ENCODE measurements at places on chromosomes 5 and 9.

DNA sequence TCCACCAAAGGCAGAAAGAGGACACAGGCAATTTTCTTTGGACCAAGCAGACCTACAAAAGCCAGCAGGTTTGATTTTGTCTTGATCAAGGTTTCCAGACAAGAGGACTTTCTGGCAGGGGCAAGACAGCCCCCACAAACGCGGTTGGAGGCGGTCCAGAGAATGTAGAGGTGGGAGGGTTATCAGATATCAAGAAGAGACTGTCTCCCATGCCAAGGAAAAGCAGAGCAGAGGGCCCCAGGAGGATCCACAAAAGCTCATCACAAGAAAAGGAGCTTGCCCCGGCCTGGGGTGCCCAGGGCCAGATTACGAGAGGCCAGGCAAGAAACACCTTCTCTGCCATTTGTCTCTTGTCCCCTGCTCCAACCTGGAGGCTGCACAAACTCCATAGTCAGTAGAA, 538.9 kb downstream of the BNC2 start:
- DNase-seq = no peak

- no peak for DNase-seq
Measured at GRCh38 chr9:38415856-38416255, 8.4 kb downstream of the IGFBPL1 start.

GRCh38 chr5:177600508-177601018, 631 bp downstream of the B4GALT7 start:
- peak; percentile 69 for DNase-seq

DNA sequence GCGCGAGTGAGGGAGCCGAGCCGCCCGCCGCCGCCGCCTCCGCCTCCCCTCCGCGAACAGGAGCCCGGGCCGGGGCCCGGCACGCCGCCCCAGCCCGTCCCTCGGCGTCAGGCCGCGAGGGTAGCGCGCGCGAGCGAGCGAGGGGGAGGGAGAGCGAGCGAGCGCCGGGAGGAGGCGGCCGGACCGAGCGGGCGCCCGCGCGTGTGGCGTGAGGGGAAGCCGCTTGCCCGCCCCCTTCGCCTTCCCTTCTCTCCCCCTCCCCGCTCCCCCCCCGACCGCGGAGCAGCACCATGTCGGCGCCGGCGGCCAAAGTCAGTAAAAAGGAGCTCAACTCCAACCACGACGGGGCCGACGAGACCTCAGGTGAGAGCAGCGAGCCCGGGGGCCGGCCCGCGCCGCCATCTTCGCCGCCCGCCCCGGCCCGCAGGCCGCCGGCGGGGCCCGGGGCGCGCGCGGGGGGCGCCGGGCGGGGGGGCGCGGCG, 312 bp downstream of the SET start:
- DNase-seq = no peak

DNA sequence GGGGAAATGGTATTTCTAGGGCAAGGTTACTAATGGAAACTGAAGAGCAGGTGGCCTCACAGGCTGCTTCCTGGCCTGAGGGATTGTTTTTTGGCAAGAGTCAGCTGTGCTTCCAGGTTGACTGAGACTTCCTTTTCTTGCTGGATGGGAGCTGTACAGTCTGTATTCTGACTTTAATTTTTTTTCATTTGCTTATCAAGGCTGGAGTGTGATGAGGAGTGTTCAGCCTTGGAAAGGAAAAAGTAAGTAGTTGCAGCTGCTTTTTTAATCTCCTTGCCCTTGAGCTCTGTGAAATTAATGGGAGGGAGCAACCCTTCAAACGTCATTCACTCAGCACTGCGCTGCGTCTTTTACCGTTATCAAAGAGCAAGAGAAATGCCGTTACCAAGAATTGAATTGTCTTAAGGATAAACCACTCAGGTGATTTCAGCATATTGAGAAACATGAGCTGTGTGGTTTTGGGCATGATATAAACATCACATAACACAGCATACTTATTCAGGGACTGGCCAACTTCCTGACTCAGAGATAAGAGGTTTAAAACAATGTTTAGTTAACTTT, 47.6 kb downstream of the AQP7 start:
- DNase-seq = no peak

DNA sequence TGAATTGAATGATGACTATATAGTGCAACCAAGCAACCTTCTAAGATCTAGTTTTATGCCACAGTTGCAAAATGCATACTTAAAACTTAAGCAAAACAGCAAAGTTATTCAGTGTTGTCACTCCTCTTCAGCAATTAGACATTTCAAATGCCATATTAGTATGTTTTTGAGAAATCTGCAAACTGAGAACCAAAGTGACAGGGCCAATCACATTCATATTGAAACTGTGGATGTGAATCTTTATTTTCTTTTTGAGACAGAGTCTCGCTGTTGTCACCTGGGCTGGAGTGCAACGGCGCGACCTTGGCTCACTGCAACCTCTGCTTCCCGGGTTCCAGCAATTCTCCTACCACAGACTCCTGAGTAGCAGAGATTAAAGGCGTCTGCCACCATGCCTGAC, 249.2 kb upstream of the EFNA5 start:
- no peak for DNase-seq

- DNase-seq = no peak
Measured at GRCh38 chr9:72936266-72936665, 16.6 kb downstream of the ALDH1A1 start.

GRCh38 chr5:128121651-128122050, 38.1 kb downstream of the SLC12A2 start:
- DNase-seq = no peak

- no peak for DNase-seq
Measured at GRCh38 chr5:14582797-14583137, 1.2 kb downstream of the OTULINL start.

GRCh38 chr9:102054811-102055210, 316.4 kb upstream of the GRIN3A start:
- DNase-seq = no peak

DNA sequence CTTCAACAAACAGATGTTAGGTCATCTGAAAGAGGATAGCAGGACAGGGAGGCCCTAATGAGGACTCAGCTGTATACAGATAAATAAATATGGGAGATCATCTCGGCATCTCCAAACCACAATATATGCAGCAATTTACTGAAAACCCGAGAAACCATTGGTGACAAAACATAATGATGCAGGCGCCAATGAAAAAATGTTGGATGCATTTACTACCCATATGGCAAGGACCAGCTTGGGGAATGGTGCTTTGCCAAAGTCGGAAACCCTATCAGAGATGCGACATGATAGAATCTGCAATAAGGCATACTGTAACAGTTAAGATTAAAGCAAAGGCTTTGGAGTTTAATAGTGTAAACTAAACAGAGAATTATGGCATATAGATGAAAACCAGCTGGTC, 92.0 kb downstream of the SNCAIP start:
- no peak for DNase-seq

- no peak for DNase-seq
Measured at GRCh38 chr5:181149806-181150733, 2.7 kb downstream of the OR2V2 start.

DNA sequence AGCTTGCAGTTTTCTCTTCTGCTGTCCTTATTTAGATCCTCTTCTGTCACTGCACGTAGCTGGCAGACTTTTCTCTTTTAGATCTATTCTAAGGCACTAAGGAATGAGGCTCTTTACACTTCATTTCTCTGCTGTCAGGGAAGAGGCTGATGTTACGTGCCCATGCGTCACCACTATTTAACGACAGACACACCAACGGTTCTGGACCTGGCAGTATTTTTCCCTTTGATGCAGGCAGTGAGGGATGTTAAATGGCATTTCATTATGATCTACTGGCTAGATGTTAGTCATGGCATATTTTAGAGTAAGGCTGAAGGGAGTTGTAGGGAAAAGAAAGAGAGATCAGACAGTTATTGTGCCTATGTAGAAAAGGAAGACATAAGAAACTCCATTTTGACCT, 8.2 kb upstream of the CRHBP start:
- DNase-seq = no peak

- no peak for DNase-seq
Measured at GRCh38 chr9:21252721-21253547, 13.1 kb upstream of the IFNA14 start.

GRCh38 chr9:129938291-129938979, 103.2 kb downstream of the USP20 start:
- no peak for DNase-seq

GRCh38 chr5:81665795-81666194, 85.1 kb downstream of the SSBP2 start:
- DNase-seq = no peak

GRCh38 chr9:120441426-120442307, 138.3 kb downstream of the CDK5RAP2 start:
- DNase-seq = no peak

DNA sequence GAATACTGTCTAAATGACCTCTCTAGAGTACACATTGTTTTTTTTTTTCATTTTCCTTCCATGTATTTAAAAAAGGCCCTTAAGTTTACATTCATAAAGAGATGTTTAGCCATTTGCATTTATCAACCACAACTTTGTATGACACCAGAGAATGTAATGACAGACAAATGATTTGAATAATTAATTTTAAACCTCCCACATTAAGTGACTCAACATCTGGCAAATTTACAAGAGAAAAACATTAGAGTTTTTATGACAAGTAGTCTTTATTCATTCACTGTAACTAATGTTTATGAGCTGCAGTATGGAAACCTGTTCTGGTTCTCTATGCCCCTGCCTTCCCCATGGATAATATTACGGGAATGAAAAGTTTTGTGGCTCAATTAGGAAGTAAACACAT, 1093.8 kb upstream of the CDH9 start:
- no peak for DNase-seq

- DNase-seq = no peak
Measured at GRCh38 chr5:143153332-143154119, 250.0 kb downstream of the NR3C1 start.

DNA sequence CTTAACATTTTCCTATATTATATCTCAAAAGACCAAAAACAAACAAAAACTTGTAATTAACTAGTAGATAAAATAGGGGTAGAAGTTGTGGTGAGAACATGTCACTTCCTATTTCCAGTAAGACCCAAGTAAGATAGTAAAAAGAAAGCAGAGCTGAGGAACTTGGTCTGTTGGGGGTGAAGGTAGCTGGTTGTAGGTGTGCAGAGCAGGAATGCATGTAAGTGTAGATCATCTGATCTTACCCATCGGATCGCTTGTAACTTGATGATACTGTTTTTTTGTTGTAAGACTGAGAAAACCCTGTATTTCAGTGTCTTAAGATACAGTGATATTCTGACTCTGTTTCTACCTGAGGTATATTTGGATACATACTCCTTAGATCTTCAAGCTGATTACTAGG, 5.7 kb downstream of the SRP19 start:
- no peak for DNase-seq

GRCh38 chr5:113806904-113807303, 293.4 kb downstream of the YTHDC2 start:
- no peak for DNase-seq

DNA sequence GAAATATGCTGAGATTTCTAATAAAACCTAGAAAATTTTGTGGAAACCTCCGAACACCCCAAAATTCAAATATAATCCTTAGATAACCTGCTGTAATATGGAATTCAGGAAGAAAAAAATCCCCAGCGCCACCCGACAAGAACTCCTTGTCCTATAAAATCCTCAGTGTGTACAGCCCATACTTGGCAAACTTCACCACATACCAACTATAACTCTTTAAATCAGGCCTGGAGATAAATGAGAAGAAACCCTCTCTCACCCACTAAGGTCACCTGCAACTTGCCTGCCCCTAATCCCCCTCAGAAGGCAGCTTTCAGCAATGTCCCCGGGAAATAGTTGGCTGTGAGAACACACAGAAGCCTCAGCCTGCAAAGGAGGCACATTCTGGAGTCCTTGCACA, 90.5 kb downstream of the SH3TC2 start:
- no peak for DNase-seq

DNA sequence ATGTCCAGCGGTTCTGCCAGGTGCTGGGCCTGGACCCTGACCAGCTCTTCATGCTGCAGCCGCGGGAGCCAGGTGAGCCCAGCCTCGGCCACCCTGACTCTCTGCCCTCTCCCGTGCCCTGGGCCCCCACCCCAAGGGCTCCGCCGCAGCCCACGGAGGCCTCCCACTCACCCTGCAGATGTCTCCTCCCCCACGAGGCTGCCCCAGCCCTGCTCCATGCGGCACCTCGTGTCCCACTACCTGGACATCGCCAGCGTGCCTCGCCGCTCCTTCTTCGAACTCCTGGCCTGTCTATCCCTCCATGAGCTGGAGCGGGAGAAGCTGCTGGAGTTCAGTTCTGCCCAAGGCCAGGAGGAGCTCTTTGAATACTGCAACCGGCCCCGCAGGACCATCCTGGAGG, 7.4 kb downstream of the RNF208 start:
- DNase-seq = no peak

DNA sequence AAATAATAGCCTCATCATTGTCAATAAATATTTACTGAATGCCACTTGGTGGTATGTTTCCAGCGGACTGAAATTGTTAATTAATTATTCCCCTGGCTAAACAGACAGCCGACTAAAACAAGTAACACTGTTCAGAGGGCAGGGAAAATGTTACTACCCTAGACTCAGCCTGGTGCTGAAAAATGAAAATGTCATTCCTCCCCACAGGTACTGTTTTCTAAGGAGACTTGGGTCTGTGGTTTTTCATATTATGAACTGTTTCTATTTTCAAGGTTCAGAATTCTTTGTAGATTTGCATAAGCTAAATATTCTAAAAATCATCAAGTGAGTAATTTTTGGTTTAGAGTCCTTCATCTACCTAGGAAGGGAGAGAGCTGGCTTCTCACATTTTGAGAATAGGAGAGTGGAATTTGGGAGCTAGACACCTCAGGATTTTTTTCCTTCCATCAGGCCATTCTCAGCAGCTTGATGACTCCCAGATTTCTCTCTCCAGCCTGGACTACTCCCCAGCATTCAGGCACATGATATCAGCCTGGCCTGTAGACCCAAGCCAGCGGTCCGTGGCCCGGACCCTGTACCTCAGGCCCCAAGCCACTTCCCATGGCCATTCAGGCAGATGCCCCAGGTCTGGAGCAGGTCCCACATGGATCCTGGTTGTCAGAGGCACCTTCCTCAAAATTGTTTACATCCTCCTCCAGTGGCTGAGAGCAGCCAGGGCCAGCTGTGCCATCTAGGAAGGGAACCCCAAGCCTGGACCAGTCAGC, 24.4 kb downstream of the BHMT start:
- DNase-seq = no peak

- DNase-seq = no peak
Measured at GRCh38 chr9:70468291-70468690, 53.8 kb upstream of the KLF9 start.

- no peak for DNase-seq
Measured at GRCh38 chr5:168613396-168613795, 34.2 kb upstream of the PANK3 start.

DNA sequence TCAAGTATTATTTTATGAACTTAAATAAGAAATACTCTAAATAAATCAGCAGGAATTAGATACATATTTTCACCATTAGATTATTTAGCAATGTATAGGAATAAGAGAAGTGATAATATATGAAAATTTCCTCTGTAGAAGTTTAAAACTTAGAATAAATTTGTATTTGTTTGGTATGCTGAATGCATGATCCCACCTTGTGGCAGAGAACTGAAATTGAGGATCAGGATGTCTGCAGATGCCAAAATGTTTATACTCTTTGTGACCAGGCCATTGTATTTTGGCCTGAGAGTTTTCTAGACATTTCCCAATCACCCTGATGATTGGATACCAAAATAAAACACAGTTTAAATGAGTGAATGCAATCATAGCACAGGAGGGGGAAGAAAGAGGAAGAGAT, 6.3 kb downstream of the TYRP1 start:
- DNase-seq = no peak

GRCh38 chr5:91271999-91272398, 111.1 kb downstream of the ARRDC3 start:
- no peak for DNase-seq

- no peak for DNase-seq
Measured at GRCh38 chr5:26492906-26493459, 545.4 kb downstream of the CDH9 start.
